Naive thymus-derived CD8-positive, alpha-beta T cell (primary cell): ENCODE measurements at places on chromosomes 3 and 15.
A peak's percentile ranks its signal among the peaks of the same experiment; 100 is the strongest.

DNA sequence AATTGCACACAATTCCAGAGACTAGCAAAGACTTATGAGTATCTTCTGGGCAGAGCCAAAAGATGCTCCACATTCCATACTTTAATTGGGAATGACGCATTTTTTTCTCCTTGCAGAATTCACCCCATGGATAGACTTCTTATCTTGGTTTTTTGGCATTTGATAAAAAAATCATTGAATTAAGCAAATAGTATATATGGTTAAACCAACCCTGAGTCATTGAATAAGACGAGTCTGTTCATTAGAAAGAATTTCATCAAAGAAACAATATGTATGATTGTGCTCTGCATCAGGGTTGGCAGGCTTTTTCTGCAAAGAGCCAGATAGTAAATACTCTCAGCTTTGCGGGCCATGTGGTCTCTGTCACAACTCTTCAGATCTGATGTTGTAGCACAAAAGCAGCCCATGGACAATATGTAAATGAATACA lies 9.2 kb upstream of the PDZRN3 start:
- H3K4me3 ChIP-seq, result no peak overlapping the region
- H3K27ac ChIP-seq, result no peak overlapping the region
- H3K4me1 ChIP-seq, result no peaks in the 10 kb centered on the region
- no peaks in the 10 kb centered on the region for H3K36me3 ChIP-seq

GRCh38 chr3:62119139-62119538 lies 254.2 kb downstream of the FEZF2 start:
- DNase-seq, result no peak
- no peak overlapping the region for H3K27ac ChIP-seq
- no peak overlapping the region for H3K4me3 ChIP-seq

- no peak for DNase-seq
- no peaks in the 10 kb centered on the region for H3K36me3 ChIP-seq
- H3K27ac ChIP-seq, result no peak overlapping the region
Observed at GRCh38 chr3:21067031-21067813, 683.8 kb downstream of the ZNF385D start.

GRCh38 chr3:49998326-49998725 lies 58.4 kb downstream of the RBM6 start:
- no peak overlapping the region for H3K4me3 ChIP-seq
- no peak for DNase-seq
- H3K27ac ChIP-seq, result no peak overlapping the region
- H3K27me3 ChIP-seq, result no peaks in the 10 kb centered on the region
- peaks cover 14% of the 10 kb centered on the region for H3K36me3 ChIP-seq
- peaks cover 10% of the 10 kb centered on the region for H3K4me1 ChIP-seq

- peaks cover 1% of the 10 kb centered on the region for H3K27me3 ChIP-seq
- no peak overlapping the region for H3K27ac ChIP-seq
- H3K4me1 ChIP-seq, result no peaks in the 10 kb centered on the region
- H3K36me3 ChIP-seq, result no peaks in the 10 kb centered on the region
- no peak for DNase-seq
Observed at GRCh38 chr15:53549697-53550305, 209.7 kb downstream of the WDR72 start.

GRCh38 chr3:193040836-193041672 lies 123.4 kb upstream of the MB21D2 start:
- no peak for DNase-seq
- H3K4me3 ChIP-seq, result no peak overlapping the region
- H3K36me3 ChIP-seq, result no peaks in the 10 kb centered on the region
- H3K4me1 ChIP-seq, result no peaks in the 10 kb centered on the region
- no peaks in the 10 kb centered on the region for H3K27me3 ChIP-seq

- no peaks in the 10 kb centered on the region for H3K36me3 ChIP-seq
- no peak for DNase-seq
- peaks cover 13% of the 10 kb centered on the region for H3K27me3 ChIP-seq
Observed at GRCh38 chr15:70487387-70487740, 276.0 kb downstream of the UACA start.

DNA sequence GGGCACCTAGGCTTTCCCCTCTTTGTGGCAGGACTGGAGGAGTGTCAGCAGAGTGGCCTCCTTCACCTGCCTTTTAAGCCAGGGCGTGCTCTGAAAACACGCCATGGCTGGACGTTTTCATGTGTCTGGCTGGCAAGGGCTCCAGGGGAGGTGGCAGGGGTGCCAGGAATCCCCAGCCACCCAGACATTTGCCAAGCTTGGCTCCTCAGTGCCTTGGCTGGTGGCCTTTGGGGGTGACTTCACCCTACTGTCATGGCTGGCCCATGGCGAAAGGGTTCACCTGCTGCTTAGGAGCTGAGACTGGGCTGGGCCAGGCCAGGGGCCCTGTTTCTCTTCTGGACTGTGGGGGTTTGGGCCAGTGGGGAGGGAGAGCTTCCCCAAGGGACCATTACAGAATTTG lies 17.6 kb downstream of the KLF13 start:
- DNase-seq, result no peak
- peak overlapping the region; percentile 89 for H3K4me3 ChIP-seq
- H3K4me1 ChIP-seq, result peaks cover 100% of the 10 kb centered on the region
- H3K36me3 ChIP-seq, result no peaks in the 10 kb centered on the region

DNA sequence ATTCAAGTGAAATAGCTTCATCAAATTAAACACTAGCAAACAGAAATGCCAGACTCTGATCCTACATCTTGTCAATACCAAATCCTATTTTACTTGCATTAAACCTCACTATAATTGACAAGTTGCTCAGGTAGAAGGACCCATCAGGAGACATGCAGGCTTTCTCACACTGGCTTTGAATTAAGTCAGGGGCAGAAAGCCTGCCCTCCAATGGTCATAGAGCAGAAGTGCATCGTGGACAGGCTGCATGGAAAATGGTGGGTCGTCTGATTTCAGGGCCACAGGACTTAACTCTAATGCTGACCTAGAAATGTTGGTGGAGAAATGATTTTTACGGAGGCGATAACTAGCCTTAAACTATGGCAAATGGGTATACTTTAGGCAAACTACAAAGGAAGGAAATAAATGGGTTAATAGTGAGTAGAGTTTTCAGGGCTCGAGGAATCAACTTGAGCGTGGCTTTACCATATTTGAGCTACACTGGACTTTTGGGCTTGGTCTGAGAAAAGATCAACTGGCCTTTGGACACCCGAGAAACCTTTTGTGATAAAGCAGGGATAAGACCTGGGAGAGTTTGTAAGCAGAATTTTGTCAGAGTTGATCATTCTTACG lies 283.9 kb downstream of the GRM7 start:
- H3K4me1 ChIP-seq, result no peaks in the 10 kb centered on the region
- H3K27me3 ChIP-seq, result no peaks in the 10 kb centered on the region
- DNase-seq, result no peak

DNA sequence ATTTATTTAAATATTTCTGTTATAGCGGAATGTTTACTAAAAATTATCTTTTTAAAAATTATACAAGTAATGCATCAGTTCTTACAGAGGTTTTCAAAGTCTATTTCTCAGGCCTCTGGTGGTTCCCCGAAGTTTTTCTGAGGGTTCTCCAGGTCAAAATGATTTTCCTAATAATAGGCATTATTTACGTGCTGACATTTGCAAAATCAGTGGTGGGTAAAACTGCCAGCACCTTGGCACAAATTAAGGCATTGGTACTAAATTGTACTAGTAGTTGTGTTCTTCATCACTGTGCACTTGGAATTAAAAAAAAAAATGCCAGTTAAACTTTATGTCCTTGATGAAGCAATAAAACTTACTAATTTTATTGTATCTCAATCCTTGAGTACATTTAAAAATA lies 9.5 kb downstream of the PIAS1 start:
- H3K36me3 ChIP-seq, result peaks cover 13% of the 10 kb centered on the region
- H3K27me3 ChIP-seq, result no peaks in the 10 kb centered on the region
- H3K27ac ChIP-seq, result no peak overlapping the region
- no peak for DNase-seq

GRCh38 chr3:177427540-177427939 lies 230.3 kb upstream of the TBL1XR1 start:
- peak overlapping the region; percentile 22 for H3K4me3 ChIP-seq
- H3K36me3 ChIP-seq, result no peaks in the 10 kb centered on the region
- no peak for DNase-seq
- H3K4me1 ChIP-seq, result peaks cover 5% of the 10 kb centered on the region

GRCh38 chr15:53072077-53072476 lies 281.9 kb upstream of the ONECUT1 start:
- no peak overlapping the region for H3K27ac ChIP-seq
- no peaks in the 10 kb centered on the region for H3K36me3 ChIP-seq
- DNase-seq, result no peak
- H3K27me3 ChIP-seq, result peaks cover 6% of the 10 kb centered on the region

GRCh38 chr3:39193391-39193790 lies 996 bp upstream of the XIRP1 start:
- no peak for DNase-seq
- no peak overlapping the region for H3K4me3 ChIP-seq
- peaks cover 4% of the 10 kb centered on the region for H3K4me1 ChIP-seq
- H3K27me3 ChIP-seq, result no peaks in the 10 kb centered on the region
- H3K27ac ChIP-seq, result no peak overlapping the region
- no peaks in the 10 kb centered on the region for H3K36me3 ChIP-seq

GRCh38 chr3:177515786-177516157 lies 318.5 kb upstream of the TBL1XR1 start:
- no peaks in the 10 kb centered on the region for H3K4me1 ChIP-seq
- H3K36me3 ChIP-seq, result no peaks in the 10 kb centered on the region
- no peak overlapping the region for H3K27ac ChIP-seq
- no peak for DNase-seq
- no peaks in the 10 kb centered on the region for H3K27me3 ChIP-seq

DNA sequence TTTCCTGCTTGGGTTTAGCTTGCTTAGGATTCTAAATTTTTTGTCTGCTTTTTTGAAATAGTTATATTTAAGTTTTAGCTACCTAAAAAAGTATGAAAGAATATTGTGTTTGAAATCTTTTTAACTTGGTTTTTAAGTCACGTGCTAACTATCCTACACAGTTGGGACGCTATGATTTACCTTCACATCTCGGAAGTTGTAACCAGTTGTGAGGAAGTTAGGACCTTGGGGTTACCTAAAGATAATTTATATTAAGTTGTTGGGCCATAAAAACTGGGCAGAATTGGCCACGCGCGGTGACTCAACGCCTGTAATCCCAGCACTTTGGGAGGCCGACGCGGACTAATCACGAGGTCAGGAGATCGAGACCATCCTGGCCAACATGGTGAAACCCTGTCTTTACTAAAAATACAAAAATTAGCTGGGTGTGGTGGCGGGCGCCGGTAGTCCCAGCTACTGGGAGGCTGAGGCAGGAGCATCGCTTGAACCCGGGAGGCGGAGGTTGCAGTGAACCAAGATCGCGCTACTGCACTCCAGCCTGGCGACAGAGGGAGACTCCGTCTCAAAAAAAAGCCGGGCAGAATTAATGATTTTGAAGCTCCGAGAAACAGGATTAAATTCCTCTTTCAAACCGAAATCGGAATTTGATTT lies 1.0 kb downstream of the ZFAND6 start:
- H3K4me3 ChIP-seq, result peak overlapping the region; percentile 91
- peak overlapping the region; percentile 92 for H3K27ac ChIP-seq
- no peak for DNase-seq
- peaks cover 49% of the 10 kb centered on the region for H3K4me1 ChIP-seq
- no peaks in the 10 kb centered on the region for H3K27me3 ChIP-seq
- H3K36me3 ChIP-seq, result no peaks in the 10 kb centered on the region
